ENCODE measurements at places on chromosomes 12 and 14.
A peak's percentile ranks its signal among the peaks of the same experiment; 100 is the strongest.

DNA sequence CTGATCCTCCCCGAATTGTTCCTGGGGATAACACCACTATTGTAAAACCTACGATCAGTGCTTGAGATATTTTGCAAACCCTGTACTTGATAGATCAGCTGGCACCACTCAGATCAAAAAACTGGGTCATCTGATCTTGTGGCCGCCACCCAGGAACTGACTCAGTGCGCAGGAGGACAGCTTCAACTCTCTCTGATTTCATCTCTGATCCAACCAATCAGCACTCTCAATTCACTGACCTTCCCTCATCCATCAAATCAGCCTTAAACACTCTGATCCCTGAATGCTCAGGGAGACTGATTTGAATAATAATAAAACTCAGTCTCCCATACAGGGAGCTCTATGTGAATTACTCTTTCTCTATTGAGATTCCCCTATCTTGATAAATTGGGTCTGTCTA, 4.2 kb upstream of the XPOT start:
- DNase-seq = no peak

DNA sequence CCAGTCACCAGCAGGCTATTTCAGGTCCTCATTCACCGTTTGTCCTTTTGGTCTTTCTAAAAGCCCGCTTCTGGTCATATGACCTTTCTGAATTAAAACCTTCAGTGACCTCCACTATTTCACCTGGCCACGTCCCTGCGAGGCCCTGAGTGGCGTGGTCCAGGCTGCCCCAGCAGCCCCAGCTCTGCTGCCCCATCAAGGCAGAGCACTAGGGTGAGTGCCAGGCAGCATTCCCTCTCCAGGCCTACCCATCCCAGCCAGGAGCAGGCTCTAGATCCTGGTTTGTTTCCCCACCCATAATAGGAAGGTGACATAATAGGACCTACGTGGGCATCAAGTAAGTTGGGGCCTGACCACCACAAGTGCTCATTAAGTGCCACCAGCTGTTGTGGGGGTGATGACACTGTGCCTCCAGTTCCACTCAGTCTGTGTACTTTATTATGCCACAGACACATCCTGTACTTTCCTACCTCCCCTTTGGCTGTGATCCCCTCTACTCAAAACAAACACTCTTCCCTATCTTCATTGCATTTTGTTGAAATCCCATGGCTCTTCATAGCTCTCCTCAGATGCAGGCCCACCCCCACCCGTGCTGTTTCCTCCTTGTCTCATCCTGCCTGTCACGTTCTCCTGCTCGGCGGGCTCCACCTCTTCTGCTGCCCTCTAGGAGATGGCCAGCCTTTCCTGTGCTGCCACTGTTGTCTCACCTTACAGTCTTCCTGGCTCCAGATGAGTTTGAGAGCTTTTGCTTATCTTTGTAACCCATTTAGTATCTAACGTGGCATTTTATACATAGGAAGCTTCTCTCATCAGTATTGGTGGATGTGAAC, 21.4 kb downstream of the CKB start:
- DNase-seq = no peak

- DNase-seq = no peak
Observed at GRCh38 chr14:76465664-76466063, 89.7 kb downstream of the ESRRB start.

DNA sequence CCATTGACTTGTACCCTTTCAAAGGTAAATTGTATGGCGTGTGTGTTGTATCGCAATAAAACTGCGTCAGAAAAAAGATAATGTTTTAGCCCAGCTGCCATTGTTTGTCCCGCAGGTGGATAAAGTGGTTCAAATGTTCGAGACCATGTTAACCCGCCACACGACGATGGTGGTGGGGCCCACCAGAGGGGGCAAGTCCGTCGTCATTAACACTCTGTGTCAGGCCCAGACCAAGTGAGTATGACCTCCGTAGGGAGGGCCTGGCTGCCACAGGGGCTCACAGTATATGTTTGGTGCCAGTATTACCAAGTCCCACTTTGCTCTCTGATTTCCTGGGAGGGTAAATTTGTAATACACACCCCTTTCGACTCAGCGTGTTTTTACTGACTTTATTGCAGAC, 96.9 kb downstream of the DNAH10 start:
- no peak for DNase-seq

DNA sequence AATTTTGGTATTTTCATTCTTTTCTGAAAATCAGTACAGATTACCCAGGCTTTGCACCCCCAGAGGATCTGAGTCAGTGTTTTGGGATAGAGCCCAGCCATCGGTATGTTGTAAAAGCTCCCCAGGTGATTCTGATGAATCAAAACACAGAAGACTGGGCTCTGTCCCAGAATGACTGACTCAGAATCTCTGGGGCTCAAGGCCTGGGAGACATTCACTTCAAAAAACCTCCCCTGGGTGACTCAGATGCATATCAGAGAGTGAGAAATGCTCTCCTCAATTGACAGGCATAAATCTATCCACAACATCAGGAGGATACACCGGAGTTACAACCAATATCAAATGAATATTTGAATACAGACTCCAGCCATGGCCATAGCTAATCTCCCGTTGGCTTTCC, 32.6 kb downstream of the SLC35F4 start:
- peak; percentile 88 for DNase-seq

DNA sequence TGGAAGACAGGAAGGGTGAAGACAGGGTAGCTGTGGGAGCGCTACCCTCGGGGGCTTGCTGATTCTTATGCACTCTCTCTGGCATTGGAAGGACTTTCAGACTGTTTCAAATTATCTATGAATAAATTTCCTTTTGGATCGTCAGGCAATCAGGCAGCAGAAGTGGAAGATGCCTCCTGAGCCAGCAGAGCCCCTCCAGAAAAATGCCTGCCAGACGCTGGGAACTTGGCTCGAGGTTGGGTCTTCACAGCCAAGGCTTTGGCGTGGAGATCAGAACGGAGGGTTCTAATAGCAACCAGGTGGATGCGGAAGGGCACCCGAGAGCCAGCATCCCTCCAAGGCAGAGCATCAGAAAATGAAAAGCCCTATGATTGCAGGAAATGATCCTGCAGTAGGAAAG, 119.2 kb upstream of the RFLNA start:
- no peak for DNase-seq

DNA sequence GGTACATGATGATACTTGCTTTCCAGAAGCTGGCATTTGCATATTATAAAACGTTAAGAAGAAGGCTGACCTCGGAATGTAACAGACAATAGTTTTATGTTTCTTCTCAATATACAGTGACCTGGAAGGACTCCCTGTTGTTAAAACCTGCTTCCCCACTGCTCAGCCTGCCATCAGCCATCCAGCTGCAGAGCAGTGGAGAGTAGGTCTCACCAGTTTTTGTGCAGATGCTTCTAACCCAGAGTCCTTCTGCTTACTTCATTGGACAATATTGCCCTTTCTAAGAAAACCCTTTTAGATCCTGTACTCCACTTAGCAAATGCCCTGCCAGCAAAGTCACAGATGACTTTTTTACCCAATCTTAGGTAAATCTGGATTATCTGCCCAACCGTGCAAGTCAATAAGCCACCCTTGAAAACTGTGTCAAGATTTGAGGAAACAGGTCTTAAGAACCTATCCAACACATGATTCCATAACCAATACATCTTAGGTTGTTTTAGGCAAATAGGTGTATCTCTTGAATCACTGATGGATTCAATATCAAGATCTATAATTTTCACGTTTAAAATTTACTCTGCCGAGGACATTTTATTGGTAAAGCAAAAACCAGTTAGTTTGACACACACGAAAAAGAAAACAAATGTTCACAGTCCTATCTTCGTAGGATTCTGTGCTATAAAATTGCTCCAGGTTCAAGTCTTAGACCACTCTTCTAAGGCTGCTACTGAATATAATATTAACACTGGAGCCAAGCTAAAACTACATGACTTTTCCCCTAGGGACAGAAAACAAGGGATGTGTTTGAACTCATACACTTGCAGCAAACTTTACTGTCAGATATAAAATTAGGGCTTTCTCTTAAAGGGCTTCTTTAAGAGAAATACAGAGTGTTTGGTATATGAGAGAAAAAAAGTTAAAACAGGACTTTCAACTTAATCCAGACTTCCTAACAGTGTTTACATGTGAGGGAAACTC, 5.7 kb downstream of the PHLDA1 start:
- DNase-seq = no peak

DNA sequence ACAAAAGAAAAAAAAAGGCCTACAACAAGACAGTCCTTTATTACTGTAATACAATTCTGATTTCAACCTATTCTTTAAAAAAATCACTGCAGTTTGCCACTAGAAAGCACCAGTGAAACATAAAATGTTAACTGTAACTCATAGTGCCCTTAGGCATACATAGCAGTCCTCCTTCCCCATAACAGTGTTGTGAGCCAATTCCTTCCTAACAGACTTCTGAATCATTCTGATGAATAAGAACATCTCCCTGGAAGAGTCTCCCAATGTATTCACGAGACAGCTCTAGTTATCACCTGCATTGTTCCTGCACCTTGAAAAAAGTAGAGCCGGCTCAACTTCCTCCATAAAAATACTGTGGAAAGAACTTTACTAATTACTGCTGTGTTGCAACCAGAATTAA, 213.6 kb upstream of the FSCB start:
- DNase-seq = no peak

DNA sequence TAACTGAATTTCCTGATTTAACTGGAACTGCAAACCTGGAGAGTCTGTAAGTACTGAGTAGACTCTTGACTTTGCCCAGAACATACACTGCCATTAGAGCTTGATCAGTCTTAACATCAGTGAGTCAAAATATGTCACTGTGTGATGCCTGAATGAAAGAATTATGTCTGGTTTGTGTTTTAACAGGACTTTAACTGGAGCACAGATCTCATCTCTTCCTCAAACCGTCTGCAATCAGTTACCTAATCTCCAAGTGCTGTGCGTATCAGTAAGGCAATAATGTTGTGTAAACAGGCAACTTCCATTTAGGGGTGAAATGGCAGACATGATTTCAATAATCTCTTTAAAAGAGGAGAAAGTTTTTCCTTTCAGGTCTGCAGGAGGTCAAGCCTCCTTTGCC, 97.0 kb downstream of the ZFC3H1 start:
- no peak for DNase-seq

DNA sequence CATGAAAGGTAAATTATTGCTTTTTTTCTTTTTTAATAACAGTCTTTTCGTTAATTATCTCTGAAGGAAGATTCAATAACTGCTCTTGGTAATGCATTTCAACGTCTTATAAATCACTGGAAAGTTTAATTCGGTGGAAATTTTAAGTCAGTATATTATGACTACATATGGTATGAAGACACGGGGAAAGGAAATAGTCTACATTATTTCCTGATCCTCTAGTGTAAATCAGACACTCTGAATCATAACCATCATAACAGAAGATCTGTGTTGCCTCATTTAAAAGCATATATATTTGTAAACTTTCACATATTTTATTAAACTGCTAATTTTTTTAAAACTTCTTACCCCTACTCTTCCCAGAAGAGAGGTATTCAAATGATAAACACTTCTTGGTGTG, 53.7 kb downstream of the EFCAB11 start:
- DNase-seq = no peak

- no peak for DNase-seq
Observed at GRCh38 chr12:2485681-2486080, 309.1 kb upstream of the FKBP4 start.

DNA sequence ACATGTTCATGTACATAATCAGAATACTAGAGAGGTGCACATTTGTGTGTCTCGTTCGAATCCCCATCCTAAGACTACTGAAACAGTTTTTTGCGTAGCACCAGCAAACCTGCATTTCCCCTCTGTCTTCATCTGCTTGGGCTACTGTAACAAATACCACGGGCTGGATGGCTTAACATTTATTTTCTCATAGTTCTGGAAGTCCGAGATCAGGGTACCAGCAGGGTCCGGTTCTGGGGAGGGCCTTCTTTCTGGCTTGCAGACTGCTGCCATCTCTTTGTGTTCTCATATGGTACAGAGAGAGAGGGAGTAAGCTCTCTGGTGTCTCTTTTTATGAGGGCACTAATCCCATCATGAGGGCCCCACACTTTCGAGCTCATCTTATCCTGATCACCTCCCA, 30.6 kb downstream of the KLC1 start:
- DNase-seq = no peak

DNA sequence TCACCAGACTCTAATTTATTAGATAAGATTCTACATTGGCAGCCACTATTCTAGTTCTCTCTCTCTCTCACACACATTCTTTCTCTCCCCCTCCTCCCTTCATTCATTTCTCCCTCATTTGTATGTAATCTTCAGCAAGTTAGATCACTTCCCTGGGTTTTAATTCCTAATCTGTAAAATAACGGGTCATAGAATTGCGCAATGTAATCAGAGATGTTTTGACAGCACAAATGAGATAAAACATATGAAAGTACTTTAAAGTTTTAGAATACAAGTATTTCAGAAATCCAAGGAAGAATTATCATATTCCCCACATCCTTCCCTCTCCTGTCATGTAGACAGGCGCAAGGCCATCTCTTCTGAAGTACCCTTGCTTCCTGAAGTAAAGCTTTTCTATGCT, 21.7 kb downstream of the STYK1 start:
- DNase-seq = no peak

GRCh38 chr12:111267144-111267543, 101.8 kb downstream of the PHETA1 start:
- no peak for DNase-seq

DNA sequence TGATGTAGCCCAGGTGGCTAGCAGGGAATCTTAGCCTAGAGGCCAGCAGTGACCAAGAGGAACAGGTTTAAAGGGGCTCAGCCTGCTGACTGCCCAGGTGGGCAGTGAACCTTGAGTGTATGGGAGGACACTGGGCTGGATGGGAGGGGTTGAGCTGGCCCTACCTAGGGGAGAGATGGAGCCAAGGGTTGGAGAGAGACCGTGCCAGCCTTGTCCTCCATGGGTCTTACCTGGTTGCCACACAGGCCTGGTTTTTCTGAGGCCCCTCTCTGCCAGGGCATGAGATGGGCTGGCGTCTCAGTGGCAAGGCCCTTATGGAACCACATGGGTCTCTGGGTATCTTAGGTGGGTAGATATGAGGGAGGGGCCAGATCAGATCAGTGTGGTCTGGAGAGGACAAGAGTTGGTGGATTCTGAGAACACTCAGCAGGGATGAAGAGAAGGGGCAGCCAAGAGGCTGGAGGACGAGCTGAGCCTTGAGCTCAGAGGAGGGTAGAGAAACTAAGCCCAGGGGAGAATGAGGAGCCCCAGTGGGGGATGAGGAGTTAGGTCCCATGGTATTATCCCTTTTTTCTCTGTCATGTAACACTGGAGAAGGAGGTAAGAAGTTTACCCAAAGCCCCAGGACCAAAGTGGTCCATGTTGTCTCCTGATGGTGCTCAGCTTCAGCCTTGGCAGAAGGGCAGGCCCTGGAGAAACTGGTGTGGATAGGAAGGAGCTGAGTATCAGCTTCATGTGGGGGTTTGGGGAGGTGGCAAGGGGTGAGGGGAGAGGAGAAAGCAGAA, 3.7 kb downstream of the GZMB start:
- DNase-seq = no peak

GRCh38 chr14:71212093-71212492, 304.8 kb downstream of the PCNX1 start:
- no peak for DNase-seq

GRCh38 chr12:83414981-83415380, 728.3 kb downstream of the TMTC2 start:
- no peak for DNase-seq

GRCh38 chr14:94648801-94649200, 36.6 kb downstream of the SERPINA3 start:
- DNase-seq = no peak

GRCh38 chr14:73462048-73462715, 3.8 kb upstream of the NUMB start:
- no peak for DNase-seq
